ENCODE measurements at places on chromosomes 1 and 21.

- DNase-seq = no peak
Measured at GRCh38 chr1:55428944-55429931, 214.1 kb upstream of the USP24 start.

- DNase-seq = no peak
Measured at GRCh38 chr21:45223236-45224185, 64.2 kb downstream of the POFUT2 start.

GRCh38 chr21:43357715-43358430 lies 69.1 kb downstream of the SIK1 start:
- no peak for DNase-seq

DNA sequence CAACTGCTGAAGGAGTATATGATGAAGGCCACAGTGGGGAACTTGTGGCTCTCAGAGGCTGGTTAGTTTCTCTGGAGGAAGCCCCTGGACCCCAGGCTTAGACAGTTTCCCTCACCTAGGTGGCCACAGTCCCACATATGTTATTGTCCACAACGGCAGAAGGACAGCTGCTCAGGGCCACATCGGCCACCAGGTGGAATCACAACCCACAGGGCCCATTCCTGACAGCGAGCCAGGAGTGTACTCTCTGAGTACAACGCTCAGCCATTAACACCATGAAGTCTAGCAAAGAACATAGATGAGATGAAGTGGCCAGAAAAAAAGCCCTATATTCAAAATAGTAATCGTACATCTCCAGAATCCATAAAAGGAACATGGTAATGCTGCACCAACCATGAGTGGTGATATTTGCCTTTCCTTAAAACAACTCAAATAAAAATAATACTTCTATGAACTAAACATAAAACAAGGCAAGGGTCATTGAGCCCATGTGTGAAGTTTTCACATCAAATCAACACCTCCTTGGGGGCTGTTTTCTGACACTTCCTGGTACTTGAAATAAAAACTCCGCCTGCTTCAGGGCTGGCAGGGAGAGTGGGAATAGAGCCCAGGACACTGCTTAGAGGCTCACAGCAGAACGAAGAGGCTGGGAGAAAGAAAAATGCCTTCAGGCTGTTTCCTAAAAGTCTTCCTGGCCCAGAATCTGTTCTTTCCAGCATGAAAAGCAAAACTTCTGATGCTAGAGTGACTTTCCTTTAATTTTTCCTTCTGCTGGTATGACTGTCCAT lies 383.3 kb downstream of the HHAT start:
- DNase-seq = no peak

DNA sequence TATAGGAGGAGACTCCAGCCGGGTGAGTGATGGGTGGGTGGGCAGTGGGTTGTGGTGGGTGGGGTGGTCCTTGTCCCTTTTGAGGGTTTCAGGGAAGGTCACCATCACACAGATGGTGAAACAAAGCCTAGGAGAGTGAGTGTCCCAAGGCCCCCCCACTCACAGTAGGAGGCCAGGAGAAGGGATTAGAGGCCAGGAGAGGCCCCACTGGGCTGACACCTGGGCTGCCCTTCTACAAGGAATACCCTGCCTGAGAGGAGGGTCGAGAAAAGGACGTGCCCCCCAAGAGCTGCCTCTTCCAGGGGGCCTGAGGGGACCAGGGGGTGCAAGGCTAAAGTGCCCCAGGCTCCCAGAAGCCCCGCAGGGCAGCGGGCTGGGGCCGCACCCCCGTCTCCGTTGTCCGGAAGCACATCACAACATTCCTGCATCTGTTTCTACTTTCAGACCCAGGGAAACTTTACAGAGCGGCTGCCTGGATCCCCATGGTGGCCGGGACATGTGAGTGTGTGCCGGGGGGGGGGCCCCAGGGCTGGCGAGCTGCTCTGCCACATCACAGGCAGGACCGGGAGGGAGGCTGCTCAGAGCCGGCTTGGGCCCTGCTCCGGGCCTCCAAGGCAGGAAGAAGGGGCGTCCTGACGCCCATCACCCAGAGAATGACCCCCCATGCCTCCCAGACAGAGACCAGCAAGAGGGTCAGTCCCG lies 68.2 kb downstream of the ARHGEF16 start:
- DNase-seq = no peak

DNA sequence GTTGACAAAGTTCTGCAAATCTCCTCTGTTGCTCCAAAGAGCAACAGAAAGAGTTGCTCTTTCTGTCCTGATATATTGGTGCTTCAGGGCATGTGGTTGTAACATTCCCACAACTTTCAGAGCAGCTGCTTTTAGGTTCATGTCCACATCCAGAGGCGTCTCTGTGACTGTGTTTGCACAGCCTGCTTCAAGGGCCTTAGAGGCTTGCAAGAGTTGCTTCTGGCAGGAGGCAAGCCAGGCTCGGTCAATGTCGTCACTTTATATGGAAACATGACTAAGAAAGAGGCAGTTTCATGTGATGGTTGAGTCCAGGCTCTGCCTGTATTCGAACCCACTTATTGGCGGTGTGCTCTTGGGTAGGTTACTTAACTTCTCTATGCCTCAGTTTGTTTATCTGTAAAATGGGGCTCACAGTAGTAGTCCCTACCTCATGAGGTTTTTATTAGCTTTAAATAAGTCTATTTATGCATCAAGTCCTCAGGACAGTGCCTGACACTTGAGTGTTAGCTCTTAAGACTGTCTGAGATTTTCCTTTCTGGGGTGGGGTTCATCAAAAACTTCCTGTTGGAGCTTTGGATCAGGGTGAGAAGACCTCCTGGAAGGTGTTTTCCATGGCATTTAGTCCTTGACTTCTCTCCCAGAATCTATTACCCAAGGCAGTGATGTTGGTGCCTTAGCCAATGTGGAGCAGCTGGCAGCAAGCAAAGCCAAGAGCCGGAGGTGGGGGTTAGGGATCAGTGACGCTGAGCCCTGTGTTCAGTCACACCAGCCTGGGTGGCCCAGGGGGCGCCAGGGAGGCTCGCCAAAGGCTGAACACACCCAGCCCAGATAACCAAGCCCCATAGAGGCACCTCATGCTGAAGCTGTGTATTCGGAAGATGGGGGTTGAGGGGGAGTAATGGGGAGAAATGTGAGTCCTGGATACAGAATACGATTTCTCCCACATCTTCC lies 18.9 kb downstream of the LHX4 start:
- DNase-seq = no peak

- DNase-seq = no peak
Measured at GRCh38 chr1:93672477-93673162, 9.0 kb downstream of the BCAR3 start.

DNA sequence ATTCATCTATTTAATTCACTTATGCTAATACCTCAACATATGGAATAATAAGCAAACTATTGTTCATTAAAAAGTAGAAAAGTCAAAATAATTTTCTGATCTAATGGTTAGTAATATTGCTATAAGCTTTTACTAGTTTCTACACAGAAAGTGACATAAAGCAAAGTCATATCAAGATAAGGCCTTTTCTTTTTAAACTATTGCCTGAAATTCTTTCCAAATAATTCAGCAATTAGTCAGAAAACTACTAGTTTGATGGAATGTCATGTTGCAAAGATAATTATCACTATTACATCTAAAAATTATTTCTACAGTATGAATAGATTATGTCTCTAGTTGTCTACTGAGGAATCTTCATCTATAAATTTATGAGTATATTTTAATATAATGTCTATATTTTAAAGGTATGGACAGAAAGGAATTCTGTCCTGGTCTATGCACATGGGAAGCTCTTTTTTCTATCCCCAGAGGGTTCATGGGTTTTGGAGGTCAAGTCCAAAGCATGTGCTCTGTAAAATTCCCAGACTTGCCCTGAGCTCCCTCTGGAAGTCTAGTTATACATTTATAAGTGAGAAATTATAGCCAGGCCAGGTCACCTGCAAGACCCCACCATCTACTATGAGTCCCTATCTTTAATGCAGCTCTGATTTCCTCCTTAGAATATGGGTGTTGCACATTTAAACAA lies 84.6 kb upstream of the DPYD start:
- no peak for DNase-seq

GRCh38 chr1:1858382-1859086 lies 32.4 kb downstream of the GNB1 start:
- DNase-seq = no peak

- no peak for DNase-seq
Measured at GRCh38 chr1:179143322-179143721, 61.5 kb downstream of the TOR3A start.

DNA sequence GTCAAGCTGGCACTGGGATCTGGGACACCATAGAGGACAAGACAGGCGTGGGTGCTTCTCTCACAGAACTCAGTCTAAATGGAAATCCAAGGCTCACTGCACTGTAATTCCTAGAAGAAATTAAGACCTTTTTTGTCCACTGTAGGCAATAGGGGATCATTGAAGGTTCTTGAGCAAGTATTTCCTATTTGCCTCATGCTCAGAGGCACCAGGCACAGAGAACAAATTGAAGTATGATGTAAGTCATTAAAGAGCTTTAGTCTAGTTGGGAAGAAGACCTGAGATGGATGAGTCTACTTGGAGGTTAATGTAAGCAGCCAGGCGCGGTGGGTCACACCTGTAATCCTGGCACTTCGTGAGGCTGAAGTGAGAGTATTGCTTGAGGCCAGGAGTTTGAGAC lies 34.6 kb downstream of the EIF2D start:
- DNase-seq = no peak

DNA sequence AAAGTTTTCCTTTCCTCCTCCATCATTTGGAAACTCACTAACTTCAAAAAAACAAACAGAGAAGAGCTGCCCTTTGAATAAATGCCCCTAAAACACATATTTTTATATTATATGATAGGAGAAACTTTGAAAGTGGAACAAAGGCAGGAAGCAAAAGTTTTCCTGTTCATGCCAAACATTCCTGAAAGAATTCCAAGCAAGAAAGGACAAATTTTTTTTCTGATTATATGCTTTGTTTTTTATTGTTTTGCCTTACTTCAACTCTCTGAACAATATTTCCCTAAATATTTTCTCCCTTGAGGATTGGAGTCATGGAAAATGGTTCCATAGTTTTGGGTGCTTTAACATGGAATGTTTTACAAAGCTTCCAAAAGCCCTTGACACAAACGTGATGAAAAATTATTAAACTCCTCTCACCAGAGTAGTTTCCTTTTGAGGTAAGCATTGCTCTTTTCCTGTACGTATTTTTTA lies 638.5 kb upstream of the CAMK1G start:
- DNase-seq = no peak
